Stimulated activated naive CD4-positive, alpha-beta T cell treated with Interleukin-2 at 50 U/mL for 16 hours (primary cell): ENCODE measurements at places on chromosomes 1 and 21.

GRCh38 chr1:4133297-4133938, 233.3 kb upstream of the C1orf174 start:
- DNase-seq: no peak

DNA sequence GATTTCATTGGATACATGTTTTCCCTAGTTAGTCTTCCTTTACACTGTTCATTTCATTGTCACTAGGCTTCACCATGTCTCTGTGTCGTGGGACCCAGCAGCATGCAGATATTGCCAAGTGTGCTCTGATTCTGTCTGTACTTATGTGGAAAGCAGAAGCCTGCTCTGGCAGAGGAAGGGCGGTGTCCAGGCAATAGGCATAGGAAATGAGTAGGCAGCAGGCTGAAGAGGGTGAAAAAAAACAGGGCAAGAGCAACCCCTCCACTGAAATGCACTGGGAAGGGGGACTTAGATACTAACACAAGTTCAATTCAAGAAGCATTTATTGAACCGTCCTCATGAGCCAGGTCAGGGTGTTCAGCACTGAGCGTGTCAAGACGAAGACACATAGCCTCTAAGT, 85.2 kb upstream of the VAV3 start:
- DNase-seq: no peak

GRCh38 chr1:37053173-37053572, 18.9 kb upstream of the GRIK3 start:
- DNase-seq: no peak

DNA sequence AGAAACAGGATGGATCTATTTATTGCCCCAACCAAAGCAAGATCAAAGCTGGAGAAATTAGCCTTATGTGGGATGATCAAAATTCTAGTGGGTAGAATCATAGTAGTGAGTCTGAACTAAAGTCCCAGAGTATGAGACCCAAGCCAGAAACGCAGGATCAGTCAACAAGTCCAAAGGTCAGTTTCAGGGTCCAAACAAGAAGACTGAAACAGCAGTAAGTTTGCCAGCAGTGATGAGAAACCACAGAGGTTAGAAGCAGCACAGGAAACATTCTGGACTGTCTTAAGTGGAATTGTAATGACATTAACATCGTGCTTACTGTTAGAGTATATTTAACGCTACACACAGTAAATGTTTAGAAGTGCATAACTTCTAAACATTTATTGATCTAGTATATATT, 251.0 kb downstream of the LRRIQ3 start:
- no peak for DNase-seq

DNA sequence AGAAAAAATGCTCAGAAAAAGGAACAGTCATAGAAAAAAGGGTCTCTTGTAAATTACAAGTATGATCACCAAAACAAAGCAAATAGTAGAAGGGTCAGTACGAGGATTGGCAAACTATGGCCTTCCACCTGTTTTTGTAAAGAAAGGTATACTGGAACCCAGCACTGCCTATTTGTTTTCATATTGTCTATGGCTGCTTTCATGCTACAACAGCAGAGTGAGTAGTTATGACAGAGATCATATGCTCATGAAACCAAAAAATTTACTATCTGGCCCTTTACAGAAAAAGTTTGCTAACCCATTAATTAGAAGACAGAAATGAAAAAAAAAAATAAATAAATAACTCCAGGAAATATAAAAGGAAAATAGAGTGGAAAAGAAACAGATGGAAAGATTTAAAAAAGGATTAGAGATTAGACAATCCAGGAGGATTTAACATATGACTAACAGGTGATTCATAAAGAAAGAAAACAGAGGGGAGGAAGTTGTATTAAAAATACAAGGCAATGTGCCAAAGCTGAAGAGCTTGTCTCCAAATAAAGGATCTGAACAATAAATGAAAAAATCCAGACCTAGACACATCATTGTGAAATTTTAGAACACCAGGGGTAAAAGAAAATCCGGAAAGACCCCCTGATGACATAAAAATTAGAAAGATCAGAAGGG, 108.5 kb upstream of the SERTAD4 start:
- no peak for DNase-seq

DNA sequence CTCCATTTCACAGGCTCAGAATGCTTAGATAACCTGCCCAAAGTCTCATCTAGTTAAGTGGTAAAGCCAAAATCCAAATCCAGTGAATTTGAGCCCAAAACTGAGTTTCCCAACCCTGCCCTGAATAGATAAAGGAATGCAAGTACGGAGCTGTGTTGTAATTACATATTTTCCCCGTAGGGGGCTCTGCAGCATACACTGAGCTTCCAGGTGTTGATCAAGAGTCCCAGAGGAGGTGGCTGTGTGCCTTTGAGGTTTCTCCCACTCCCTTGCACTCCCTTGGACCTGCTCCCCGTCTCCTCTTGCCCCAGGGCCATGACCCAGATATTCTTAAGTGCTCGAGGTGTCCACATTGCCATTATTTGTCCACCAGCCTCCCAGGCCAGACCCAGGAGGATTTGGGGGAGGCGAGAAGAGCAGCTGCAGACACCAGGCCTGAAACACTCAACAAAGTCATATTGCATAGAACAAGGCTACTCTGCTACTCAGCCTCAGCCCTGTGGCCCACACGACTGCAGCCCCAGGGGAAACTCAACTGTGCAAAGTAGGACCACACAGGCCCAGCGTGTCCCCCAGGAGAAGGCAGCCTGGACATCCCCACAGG, 18.4 kb upstream of the LY9 start:
- DNase-seq: peak; percentile 16

DNA sequence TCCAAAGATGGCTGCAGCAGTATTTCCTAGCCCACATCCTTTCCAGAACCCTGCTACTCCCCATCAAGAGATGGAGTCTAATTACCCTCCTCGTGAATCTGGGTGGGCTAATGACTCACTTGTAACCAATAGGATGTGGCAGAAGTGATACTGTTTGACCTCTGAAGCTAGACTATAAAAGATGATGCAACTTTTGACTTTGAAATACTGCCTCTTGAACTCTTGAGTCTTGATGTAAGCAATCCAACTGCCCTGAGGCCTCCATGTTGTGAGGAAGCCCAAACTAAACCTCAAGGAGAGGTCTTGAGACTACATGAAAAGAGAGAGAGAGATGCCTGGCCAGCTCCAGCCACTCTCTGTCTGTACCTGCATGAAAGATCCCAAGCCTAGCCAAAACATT, 29.5 kb downstream of the LMO4 start:
- DNase-seq: no peak

GRCh38 chr1:75733661-75734060, 9.2 kb downstream of the ACADM start:
- no peak for DNase-seq

GRCh38 chr1:32014199-32014947, 705 bp downstream of the KHDRBS1 start:
- DNase-seq: peak; percentile 34

DNA sequence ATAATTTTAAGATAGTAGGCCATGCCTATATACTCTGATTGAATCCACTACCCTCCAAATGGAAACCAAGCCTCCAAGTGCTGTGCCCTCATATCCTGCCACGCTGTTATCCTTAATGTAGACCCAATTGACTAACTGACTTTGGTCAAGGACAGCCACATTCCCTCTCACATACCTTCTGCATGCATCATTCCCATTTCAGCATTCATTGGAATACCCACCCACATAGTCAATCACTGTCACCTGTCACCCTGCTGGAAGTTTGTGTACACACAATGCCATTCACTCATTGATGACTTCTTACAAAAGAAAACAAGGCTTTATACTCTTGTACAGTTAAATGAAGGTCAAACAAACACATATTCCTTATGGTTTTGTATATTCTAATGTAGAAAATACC, 221.1 kb upstream of the PBX1 start:
- DNase-seq: no peak

- no peak for DNase-seq
Observed at GRCh38 chr1:216498277-216498676, 75.0 kb upstream of the USH2A start.

DNA sequence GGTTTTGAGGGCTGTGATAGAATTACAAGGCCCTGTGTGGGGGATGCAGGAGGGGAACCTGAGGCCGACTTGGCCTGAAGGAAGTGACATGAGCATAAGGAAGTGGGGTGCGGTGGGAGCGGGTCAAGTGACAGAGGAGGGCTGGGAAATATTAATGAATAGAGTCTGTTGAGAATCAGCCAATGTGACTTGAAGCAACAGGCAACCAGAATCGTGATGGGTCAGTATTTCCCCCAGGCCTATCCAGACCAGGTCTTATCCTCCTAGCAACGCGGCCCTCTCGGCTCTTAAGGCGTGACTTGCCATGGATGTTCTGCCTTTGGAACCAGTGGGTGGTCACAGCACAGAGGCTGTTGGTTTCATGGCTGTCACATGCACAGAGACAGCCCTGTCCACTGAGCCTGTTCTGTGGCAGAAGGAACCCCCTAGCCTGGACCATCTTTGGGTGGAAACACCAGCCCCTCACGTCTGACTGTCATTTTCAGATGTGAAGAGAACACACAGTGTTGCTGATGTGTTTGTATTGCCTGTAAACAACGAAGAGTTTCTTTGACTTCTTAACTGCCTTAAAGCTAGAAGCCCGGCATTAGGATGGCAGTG, 468.8 kb downstream of the CAMTA1 start:
- DNase-seq: no peak

DNA sequence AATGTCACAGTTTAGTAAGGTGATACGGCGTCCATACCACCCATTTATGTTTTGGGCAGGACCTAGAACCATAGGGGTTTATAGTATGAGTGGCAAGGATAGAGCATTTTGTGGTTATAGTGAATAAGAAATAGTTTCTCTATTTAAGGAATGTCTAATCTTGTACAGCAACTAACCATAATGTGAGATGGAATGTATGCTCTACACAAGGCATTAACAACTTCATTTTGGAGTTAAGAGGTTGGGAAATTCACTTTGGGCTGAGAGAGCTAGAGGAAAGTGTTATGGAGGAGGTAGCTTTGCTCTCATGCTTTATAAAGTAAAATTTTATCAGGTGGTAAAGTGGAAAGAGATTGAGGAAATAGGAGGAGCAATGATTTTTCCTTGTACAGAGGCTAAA, 3.0 kb upstream of the MCL1 start:
- DNase-seq: no peak

DNA sequence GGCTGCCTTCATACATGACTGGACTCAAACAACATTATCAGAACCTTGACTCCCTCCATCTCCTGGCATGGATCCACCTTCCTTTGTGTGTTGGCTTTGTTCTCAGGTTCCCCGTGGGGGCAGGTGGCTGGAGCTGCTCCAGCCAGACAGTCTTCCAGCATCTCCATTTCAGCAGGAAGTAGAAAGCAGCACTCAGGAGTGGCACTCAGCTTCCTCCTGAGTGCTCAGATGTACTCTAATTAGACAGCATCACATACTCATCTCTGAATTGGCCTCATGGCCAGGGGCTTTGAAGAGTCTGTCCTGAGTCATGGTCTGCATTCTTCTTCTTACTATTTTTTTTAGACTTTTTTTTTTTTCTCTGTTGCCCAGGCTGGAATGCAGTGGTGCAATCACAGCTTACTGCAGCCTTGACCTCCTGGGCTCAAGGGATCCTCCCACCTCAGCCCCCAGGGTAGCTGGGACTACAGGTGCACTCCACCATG, 27.9 kb downstream of the OVAAL start:
- DNase-seq: no peak

GRCh38 chr21:31911138-31911907, 38.5 kb downstream of the HUNK start:
- no peak for DNase-seq
